ENCODE measurements at places on chromosomes 6 and 20.
A peak's percentile ranks its signal among the peaks of the same experiment; 100 is the strongest.

- no peak for DNase-seq
Measured at GRCh38 chr6:37700620-37700973, 2.9 kb upstream of the MDGA1 start.

DNA sequence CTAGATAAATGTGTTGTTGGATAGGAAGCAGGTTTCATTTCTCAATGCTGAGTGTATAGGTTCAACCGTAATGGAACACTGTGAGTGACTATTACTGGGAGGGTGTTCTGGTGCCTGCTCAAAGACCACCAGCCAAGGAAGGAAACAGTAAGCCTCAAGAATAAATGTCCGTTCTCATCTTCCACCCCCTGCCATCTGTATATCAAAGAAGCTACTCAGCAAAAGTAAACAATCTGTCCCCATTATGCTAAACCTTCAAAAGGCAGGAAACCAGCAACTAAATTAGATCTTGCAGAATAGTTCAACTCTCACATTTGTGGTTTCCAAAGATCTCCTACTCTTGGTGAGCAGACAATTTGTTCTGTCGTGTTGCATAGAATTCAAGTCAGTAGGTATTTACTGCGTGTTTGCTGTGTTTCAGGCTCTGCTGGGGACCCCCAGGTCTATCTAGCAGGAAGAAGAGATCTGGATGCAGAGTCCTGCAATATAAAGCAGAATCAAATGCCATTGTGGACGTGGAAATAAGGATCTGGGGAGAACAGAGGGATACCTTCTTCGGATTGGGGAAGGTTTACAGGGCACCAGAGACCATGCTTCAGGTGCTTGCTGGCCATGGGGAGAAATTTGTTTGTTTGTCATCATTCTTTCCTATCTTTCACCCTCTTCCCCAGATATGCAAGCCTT lies 87.3 kb downstream of the SCML4 start:
- DNase-seq = no peak

DNA sequence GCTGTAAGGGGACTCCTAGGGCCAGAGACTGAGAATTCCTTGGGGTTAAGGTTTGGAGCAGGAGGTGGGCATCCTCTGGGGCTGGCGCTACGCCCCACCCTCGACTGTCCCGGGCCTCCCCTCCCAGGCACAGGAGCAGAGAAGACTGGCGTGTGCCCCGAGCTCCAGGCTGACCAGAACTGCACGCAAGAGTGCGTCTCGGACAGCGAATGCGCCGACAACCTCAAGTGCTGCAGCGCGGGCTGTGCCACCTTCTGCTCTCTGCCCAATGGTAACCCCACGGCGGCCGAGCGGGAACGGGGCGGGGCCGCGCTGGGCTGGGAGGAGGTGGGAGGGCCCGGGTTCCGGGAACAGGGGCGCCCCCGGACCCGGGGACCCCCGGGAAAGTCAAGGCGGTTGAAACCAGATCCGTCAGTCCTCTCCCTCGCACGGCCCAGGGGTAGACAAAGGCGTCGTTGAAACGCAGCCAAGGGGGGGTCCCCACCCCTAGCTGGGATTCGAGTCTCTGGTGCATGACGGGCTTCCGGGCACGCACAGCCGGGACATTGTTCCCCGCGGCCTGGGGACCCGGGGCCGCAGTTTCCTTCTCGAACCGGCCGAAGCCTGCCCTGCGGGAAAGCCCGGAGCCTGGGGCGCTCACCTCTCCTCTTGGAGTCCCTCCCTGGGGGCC lies 844 bp downstream of the WFDC2 start:
- peak; percentile 21 for DNase-seq

DNA sequence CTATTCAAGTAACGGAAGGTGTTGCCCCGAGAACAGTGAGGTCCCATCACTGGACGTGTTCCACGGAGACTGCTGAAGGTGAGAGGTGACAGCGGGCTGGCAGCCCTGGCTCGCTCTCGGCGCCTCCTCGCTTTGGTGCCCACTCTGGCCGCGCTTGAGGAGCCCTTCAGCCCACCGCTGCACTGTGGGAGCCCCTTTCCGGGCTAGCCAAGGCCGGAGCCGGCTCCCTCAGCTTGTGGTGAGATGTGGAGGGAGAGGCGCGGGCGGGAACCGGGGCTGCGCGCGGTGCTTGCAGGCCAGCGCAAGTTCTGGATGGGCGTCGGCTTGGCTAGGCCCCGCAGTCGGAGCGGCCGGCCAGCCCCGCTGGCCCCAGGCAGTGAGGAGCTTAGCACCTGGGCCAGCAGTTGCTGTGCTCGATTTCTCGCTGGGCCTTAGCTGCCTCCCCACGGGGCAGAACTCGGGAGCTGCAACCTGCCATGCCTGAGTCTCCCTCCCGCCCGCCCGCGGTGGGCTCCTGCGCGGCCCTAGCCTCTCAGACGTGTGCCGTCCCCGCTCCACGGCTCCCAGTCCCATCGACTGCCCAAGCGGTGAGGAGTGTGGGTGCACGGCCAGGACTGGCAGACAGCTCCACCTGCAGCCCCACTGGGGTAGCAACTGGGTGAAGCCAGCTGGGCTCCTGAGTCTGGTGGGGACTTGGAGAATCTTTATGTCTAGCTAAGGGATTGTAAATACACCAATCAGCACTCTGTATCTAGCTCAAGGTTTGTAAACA lies 77.6 kb downstream of the RNF182 start:
- no peak for DNase-seq

DNA sequence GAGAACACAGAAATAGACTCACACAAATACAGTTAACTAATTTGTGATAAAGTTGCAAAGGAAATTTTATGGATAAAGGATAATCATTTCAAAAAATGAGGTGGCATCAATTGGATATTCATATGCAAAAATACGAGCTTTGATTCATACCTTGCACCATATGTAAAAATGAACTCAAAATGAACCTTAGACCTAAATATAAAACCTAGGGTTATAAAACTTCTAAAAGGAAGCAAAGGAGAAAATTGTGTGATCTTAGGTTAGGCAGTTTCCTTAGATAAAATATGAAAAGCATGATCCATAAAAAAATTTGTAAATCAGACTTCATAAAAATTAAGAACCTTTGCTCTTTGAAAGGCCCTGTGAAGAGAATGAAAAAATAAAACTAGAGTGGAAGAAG lies 85.5 kb downstream of the F13A1 start:
- DNase-seq = no peak

DNA sequence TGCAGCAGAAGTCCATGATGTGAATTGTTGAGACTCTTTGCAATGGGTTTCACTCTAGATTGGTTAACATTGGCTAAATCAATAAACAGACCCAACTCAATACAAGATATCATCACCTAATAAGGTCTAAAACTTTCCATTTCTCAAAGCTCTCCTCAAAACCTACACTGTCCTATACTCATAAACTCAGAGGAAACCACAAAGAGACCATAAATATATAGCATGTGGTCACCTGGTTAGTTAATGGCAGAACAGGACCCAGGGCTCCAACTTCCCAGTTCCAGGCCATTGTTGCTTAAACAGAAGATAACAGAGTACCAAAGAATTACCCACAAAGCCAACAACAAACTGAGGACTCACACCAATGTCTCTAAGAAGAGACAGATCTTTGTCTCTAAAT lies 12.0 kb downstream of the RTN4IP1 start:
- DNase-seq = no peak

GRCh38 chr6:43459535-43459934 lies 4.2 kb upstream of the DLK2 start:
- DNase-seq = no peak

- no peak for DNase-seq
Measured at GRCh38 chr20:54112221-54112884, 42.0 kb upstream of the BCAS1 start.

DNA sequence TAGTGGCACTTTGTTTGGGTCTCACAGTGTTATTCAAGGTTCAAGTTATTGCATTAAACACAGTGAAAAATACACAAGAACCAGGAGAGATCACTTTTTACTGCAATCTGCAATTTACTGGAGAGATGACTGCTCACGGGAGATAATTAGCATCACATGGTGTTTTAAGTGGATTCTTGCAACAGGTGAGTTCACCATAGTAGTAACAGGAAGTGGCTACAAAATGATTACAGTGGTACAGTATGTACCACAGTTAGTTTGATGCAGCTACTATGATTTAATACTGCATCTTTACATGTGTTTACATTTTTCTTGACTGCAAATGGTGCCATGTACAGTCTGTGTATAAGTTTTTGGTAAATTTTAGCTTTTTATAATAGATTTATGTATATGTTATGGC lies 96.5 kb upstream of the SCP2D1 start:
- no peak for DNase-seq

DNA sequence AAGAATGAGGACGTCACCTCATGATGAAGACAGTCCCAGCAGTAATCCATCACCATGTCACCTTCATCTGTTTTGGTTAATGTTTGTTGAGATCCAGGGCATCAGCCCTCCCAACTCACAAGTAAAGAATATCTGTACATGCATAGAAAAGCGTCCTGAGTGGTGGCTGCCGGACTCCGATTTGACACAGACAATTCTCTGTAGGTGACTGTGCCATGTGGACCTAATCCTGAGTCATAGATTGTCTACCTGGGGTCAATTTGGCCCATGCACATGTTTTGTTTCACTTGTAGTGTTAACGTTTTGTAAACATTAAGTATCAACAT lies 168.4 kb upstream of the UST start:
- no peak for DNase-seq

DNA sequence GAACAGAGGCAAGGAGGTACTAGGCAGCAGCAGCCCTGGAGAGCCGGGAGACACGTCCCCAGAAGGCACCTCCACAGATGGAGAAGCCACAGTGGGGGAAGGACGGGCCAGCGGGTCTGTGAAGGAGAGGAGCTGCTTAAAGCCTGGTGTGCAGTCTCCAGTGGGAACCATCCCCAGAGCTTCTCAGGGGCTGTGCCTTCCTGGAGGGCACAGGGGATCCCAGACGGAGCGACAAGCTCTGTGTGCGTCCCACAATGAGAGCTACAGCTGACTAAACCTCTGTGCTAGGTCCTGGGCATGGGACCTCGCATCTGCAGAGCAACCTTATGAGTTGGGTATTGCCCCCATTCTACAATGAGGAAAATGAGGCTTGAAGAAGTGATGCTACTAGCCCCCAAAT lies 50.7 kb downstream of the EZR start:
- no peak for DNase-seq

- DNase-seq = no peak
Measured at GRCh38 chr6:64290867-64291266, 655.3 kb downstream of the PHF3 start.

GRCh38 chr20:44835661-44836221 lies 25.4 kb upstream of the RIMS4 start:
- DNase-seq = no peak

DNA sequence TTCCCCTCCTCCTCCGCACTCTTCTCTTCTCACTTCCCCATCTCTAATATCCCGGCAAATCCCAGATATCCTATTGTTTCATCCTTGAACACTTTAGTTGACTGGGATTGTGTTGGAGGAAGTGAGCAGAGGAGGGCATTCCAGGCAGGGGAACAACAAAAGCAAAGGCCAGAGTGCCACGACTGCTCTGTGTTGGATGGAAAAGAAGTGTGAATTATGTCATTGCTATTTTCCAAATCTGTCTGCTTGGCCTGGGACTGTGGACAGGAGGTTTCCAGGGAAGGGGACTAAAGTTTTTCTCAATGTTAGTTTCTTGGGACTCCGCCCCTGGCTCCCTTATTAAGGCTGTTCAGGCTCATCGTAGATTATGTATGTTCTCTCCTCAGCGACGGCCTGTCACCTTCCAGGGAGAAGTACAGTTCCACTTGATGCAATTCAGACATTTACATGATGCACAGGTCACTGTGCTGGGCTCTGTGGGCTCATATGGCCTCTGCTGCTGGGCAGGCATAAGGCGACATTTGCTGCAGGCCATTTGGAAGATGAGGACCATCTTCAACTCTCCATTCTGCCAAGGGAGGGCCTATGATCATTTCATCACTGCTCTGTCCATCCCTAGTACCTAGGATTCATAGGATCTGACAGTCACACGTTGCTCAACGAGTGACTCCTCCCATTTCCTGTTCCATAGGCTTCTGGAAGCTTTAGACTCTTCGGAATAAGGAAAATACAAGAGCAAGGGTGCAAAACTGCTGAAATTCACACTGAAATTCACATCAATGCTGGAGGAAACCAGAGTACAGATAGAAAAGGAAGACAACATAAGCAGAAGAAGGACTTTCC lies 99.1 kb upstream of the KCNK16 start:
- peak; percentile 10 for DNase-seq

- no peak for DNase-seq
Measured at GRCh38 chr6:77332915-77333623, 130.2 kb downstream of the HTR1B start.

DNA sequence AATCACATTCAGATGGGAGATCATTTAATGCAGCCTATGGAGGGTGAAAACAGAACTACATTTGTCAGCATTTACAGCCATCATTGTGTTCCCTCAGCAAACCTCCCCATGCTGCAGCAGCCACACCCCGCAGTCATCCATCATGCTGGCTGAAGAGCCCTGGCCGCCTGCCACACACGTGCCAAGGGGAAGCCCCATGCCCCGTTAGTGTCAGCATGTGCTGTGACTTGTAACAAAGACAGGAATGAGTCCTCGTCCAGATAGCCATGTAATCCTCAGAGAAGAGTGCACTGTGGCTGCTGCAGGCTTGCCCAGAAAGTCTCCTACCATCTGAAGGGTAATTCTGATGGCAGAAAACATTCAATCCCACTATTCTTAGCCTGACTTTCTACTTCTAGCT lies 1097.8 kb downstream of the KIF16B start:
- DNase-seq = peak; percentile 0

- peak; percentile 100 for DNase-seq
Measured at GRCh38 chr6:44058617-44059358, 68.5 kb downstream of the MRPL14 start.

- no peak for DNase-seq
Measured at GRCh38 chr6:128979071-128979470, 96.1 kb downstream of the LAMA2 start.

DNA sequence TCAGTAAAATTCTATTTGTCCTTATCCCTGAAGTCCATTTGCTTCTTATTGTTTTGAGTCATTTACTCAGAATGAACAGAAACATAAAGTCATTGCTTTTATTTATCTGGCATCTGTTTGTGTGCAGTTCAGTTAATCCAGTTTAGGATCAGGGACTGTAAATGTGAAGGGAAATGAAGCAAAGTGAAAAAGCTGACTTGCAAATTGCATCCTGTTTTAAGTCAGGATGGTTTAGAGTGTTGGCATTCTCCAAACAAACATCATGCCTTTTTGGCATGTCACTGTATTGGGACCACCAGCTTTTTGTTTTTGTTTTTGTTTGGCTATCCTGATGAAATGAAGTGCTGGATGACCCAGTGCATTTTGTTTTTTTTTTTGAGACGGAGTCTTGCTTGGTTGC lies 100.2 kb upstream of the CLDN20 start:
- DNase-seq = no peak

Data from ELR (cell line).